ENCODE measurements at places on chromosomes 4 and X.

- DNase-seq: no peak
These were observed 119.8 kb downstream of the DRD5 start for GRCh38 chr4:9901257-9901656.

DNA sequence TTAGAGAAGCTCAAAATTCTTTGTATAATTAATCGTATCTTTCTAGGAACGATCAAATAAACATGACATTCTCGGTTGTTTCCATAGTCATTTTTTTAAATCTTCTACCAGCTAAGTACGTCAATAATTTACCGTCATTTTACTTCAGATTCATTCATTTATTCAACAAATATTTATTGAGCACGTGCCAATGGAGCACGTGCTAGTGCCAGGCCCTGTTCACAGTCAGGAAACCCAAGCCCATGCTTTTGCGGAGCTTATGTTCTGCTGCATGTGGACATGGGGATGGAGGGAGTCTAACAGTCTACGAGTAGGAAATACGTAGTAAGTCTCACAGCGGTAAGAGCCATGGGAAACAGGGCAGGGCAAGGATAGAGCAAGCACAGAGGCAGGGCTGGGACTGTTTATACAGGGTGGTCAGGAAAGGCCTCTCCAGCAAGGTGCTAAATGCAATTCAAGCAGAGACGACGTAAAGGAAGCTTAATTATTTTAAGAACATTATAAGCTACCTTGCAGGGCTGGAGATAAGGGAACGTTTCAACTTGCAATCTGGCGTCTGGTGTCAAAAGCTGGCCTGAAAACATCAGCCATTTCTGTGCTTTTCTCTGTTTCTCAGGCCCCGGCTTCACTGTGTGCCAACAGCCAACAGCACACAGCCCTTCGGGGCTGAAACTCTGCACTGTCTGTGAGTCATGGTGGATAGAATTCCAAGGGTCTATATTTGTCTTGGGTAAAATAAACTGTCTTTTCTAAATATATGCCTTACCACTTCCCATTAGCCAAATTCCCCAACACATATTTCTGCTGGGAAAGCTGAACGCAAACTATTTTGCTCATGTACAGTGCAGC is 517.1 kb upstream of the ZFP42 start:
- peak; percentile 74 for DNase-seq

- no peak for DNase-seq
These were observed 54.7 kb upstream of the LAS1L start for GRCh38 chrX:65589304-65589703.

DNA sequence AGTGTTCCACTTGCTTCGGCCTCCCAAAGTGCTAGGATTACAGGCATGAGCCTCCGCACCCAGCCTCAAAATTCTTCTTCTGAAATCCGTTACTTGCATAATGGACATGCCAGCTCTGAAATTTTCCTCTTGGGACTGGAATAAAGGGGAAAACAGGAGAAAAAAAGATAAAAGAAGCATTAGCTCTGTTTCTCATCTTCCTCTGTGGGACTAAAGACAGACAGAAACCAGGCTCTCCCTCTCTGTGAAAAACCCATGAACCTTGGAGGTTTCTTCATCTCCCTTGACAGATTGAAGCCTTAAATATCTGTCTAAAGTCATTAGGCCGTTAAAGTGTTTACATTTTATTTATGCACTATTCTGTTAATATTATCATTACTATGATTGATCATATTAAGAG is 19.4 kb upstream of the PRSS12 start:
- no peak for DNase-seq

DNA sequence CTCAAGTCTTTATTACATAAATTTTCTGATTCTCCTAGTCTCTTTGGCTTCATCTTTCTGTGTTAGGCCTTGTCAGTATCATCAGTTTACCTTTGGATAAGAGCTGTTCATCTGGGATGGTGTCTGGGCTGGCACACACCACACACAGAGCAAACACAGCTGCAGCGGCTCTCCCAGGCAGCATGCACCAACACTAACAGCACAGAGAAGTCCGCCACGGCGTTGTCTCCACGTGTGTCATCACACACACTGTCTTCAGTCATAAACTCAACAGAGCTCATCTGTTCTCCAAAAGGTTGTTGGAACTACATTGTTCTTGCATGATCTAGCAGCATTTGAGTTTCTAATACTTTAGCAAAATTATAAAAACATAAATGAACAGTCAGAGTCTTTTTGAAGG is 851.9 kb upstream of the FRG1 start:
- DNase-seq: no peak

Measured in non-pigmented ciliary epithelial cell (primary cell).